ENCODE measurements at places on chromosomes 12 and 14. TPM values are rescaled to one million over a fixed set of nuclear protein-coding genes. Genes with fewer than 3 reads are reported as not detected.

- DNase-seq, result peak; percentile 67
These were observed 717 bp downstream of the PKP2 start for GRCh38 chr12:32895688-32896431.

Gene KIF21A
- 33.5 TPM for total RNA-seq

Gene FRS2
- 25.8 TPM for total RNA-seq

DNA sequence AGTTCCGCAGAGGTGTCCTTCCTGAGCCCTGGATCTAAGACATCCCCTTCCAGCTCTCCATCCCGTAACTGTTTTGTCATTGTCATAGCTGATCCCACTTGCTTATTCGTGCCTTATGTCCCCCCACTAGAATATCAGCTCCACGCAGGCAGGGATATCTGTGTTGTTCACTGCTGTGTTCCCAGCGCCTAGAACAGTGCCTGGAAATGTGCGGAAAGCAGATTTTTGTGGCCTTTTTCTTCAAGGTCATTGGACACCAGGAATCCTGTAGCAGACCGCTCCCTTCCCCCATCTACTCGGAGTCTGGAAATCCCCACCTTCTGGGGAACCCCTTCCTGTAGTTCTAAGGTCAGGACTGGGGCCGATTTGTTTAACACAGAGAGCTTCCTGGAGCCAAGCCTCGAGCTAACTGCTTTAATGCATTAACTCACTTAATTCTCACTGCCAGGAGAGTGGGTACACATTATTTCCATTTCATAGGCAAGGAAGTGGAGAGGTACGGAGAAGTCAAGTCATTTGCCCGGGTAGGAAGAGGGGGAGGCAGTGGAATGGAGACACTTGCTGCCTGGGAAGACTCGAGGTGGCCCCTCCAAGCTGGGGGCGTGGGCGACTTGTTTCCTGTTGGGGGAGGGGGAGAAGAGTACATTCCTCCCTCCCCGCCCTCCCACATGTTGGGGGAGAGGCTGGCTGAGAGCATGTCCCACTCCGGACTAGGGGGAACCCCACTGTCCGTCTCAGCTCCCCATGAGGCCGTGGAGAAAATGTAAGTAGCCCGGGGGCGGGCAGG lies 1.2 kb upstream of the SH2B3 start:
- peak; percentile 57 for DNase-seq

GRCh38 chr12:82437744-82438143 lies 79.4 kb downstream of the METTL25 start:
- DNase-seq, result no peak
